ENCODE measurements at places on chromosomes 4 and X.

DNA sequence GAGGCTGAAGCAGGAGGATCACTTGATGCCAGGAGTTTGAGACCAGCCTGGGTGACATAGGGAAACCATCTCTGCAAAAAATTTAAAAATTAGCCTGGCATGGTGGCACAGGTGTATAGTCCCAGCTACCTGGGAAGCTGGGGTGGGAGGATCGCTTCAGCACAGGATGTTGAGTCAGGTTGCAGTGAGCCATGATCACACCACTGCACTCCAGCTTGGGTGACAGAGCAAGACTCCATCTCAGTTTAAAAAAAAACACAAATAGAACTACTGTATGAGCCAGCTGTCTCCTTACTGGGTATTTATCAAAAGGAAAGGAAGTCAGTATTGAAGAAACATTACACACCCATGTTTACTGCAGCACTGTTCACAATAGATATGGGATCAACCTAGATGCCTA, 138.7 kb downstream of the RAP1GDS1 start:
- DNase-seq: no peak

DNA sequence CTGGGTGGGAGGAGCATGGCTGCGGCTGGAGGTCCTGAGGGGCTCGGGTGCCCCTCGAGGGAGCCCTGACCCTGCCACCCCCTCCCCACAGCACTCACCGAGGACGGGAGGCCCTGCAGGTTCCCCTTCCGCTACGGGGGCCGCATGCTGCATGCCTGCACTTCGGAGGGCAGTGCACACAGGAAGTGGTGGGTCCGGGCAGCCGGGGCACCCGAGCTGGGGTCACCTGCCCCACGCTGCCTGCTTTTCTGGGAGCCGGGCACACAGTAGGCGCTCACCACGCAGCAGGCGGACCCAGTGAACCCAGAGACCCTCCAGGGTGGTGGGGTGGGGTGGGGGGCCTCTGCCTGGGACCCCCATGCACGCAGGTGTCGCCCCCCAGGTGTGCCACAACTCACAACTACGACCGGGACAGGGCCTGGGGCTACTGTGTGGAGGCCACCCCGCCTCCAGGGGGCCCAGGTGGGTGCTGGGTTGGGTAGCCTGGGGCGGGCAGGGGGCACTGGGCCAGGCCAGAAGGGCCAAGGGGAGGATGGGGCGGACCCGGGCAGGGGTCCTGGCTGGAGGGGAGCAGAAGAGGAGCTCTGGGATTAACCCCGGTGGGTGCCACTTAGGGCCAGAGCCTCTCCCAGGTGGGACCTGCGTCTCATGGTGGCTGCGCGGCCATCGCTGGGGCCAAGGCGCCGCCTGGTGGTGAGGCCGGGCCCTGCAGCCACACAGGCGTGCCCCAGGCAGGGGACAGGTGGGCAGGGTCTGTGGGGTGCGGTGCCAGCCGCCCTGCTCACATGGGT, 1.4 kb downstream of the HGFAC start:
- peak; percentile 63 for DNase-seq

GRCh38 chr4:95059663-95060062, 301.9 kb downstream of the BMPR1B start:
- DNase-seq: no peak

DNA sequence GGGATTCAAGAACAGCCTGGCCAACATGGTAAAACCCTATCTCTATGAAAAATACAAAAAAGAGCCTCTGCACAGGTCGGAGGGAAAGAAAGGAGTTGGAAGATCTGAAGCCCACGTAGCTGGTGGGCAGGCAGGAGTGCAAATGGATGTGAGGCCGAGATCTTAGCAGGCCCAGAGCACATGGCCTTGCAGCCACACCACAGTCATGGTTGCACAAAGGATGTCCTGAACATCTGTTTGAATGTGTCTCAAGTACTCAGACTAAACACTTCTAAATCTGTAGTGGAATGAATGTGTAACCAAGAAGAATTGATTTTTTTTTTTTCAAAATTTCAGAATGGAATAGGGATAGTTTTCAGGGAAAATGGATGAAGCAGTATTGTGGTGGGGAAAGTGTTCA, 10.8 kb downstream of the CA5B start:
- no peak for DNase-seq

DNA sequence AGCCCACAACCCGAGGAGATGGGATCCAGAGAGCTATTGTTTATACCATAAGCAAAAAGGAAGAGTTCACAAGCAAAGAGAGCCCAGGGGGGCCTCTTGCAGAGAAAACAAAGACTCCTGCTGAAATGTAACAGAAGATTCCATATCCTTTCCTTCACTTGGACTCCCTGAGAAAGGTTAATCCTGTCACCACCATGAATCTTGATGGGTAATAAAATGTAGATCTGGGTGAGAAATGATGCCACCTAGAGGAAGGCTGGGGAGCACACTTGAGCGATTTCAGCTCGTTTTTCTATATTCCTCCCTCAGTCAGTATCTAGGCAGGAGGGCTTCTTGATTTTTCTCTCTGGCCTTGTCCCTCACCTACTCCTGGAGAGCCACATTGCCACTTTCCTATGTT, 10.2 kb upstream of the KCNE5 start:
- no peak for DNase-seq

DNA sequence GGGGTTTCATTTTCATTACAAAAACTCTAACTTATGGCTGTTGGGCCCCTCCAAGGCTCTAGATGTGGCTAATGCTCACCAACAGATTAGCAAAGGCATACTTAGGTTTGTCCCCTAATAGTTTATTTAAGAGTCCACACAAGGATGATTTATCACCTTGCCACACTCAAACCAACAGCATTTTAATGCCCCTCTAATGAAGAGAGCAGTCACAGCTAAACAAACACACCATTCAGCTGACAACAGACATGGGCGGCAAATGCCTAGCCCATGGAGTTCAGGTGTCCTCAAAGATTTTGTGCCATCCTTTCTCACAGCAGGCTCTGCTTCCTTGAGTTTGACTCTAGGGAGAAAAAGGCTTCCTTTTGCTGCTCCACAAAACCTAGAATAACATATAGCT, 61.8 kb upstream of the CITED1 start:
- no peak for DNase-seq

DNA sequence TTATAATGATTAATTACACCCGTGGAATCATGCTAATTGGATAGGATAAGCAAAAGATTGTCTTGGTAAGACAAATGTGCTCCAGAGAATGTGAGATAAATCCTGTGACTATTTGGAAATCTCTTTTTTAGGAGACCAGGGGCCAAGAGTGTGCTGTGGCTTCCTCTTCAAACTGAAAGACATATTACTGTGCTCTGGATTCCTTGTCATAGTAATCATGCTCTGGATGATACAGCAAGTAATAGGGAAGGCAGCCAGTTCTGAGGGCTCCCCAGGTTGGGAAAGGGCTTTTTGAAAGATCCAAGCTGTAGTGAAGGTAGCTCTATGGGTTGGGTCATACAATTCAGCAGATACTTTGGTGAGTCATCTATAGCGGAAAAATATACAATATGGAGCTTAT, 600.5 kb downstream of the PCDH18 start:
- DNase-seq: no peak

DNA sequence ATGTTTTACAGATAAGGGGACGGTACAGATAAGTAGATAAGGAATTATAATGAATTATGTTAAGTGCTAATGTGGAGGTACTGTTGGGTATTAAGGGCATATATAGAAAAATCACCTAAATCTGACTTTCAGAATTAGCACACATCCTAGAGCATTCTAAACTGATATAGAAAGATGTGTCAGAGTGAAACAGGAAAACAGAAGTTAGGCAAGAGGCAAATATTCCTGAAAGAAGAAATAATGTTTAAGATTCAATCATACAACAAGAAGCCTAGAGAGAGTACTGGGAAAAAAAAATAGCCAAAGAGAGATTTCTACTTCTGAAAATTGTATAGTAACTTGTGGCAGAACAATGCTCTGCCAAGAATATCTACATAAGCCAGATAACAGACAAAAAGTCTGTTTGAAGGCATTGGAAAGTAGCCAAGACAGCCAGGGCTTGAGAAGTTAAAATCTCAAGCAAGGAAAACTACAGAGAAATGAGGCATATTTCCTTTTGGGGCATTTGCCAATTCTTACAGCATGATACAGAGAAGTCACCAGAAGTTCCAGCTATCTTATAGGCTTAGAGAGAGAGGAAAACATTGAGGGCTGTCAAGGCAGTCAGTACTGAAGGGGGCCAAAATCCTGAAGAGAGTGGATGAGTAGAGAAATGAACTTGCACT, 646.0 kb downstream of the RPA4 start:
- no peak for DNase-seq

DNA sequence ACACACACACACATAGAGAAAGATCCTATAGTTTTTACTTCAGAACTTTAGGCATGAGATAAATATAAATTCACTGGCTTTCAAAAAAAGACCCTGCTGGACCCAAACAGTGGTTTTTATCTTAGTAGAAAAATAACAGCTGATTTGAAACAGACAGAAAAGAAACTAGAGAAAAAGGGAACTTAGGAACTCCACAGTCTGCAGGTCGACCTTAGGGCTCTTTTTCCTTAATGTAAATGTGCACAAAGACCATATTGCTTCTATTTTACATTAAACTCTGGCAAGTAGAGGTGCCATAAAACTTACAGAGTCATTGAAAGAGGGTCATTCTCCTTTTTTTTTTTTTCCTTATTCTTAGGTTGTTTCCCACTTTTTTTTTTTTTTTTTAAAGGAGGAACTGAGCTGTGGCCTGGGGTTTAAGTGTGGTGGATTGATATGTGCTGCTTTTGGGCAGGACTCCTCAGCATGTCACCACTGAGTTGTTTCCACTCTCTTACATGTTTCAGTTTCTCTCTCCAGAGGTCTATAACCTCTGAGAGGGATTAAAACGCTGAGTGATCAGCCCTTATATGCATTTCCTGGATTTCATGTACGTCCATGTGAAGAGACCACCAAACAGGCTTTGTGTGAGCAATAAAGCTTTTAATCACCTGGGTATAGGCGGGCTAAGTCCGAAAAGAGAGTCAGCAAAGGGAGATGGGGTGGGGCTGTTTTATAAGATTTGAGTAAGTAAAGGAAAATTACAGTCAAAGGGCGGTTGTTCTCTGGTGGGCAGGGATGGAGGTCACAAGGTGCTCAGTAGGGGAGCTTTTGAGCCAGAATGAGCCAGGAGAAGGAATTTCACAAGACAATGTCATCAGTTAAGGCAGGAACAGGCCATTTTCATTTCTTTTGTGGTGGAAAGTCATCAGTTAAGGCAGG, 70.8 kb upstream of the PACRGL start:
- DNase-seq: no peak

DNA sequence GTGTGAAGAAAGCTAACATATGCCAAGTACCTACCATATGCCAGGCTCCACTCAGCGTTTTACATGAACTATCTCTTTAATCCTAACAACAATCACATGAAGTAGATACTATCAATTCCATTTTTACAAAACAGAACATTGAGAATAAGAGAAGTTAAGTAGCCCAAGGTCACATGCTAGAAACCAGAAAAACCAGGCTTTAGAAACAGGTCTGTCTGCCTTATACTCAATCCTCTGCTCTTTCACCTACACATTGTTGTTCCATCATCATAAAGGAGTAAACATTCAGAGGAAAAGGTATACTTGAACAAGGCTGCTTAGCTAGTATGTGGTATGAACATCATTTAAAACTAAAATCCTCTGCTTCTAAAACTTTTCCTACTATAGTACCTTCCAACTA, 42.1 kb downstream of the WDFY3 start:
- DNase-seq: no peak

DNA sequence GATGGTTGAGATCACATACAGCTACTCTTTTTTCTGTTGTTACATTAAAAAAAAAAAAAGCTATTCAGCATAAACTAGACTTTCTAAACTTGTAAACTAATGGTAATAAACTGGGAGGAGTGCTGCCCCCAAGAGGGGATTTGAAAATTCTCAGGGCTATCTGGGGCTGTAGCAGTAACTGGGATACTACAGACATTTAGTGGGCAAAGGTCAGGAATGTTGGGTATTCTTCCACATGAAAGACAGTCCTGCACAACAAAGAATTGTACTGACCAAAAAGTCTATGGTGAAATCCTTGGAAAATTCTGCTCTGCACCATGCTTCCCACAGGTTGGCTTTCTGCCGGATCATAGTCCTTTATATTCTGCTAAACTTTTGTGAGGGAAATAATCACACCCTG, 232.6 kb upstream of the BOD1L1 start:
- no peak for DNase-seq

DNA sequence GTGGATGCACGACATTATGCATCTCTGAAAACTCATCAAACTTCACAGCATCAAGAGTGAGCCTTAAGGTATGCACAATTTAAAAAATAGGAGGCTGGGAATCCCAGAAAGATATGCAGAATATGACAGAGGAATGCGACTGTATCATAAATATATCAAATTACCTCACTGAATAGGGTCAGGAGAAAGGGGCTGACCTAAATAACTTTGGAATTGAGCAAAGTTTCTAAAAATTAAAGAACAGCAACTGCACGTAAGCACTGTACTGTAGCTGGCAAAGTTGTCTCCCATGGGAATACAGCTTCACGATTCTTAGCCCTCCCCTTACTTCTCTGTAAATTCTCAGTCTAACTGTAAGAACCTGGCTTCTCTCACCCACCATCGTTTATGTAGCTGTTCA, 397.4 kb upstream of the ZFP42 start:
- DNase-seq: no peak

DNA sequence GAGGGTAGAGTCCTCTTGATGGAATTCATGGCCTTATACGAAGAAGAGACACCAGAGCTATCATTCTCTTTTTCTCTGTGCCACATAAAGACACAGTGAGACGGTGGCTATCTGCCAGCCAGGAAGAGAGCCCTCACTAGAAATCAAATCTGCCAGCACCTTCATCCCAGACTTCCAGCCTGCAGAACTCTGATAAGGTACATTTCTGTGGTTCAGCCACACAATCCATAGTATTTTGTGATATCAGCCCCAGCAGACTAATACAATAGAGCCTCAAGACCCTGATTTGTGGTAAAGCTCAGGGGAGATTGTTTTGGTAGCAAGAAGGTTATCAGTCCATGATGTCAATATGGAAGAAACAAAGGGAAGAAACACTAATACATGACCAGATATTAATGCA, 1213.2 kb downstream of the NLGN4X start:
- DNase-seq: no peak

GRCh38 chrX:95505721-95506120, 1178.9 kb upstream of the DIAPH2 start:
- DNase-seq: no peak

DNA sequence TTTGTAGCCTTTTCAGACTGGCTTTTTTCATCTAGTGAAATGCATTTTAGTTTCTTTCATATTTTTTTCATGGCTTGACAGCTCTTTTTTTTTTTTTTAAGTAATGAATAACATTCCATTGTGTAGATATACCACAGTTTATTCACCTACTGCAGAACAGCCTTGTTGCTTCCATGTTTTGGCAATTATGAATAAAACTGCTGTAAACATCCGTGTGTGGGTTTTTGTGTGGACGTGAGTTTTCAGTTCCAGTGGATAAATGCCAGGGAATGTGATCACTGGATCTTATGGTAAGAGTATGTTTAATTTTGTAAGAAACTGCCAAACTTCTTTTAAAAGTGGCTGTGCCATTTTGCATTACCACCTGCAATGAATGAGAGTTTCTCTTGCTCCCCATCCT, 160.8 kb downstream of the SOWAHB start:
- no peak for DNase-seq

Measured in stimulated activated CD4-positive, alpha-beta T cell treated with anti-CD3 and anti-CD28 coated beads, Interleukin-1b, Interleukin-23, amount 100 ng/mL, for 48 hours (primary cell).